ENCODE measurements at places on chromosomes 2 and 18.

DNA sequence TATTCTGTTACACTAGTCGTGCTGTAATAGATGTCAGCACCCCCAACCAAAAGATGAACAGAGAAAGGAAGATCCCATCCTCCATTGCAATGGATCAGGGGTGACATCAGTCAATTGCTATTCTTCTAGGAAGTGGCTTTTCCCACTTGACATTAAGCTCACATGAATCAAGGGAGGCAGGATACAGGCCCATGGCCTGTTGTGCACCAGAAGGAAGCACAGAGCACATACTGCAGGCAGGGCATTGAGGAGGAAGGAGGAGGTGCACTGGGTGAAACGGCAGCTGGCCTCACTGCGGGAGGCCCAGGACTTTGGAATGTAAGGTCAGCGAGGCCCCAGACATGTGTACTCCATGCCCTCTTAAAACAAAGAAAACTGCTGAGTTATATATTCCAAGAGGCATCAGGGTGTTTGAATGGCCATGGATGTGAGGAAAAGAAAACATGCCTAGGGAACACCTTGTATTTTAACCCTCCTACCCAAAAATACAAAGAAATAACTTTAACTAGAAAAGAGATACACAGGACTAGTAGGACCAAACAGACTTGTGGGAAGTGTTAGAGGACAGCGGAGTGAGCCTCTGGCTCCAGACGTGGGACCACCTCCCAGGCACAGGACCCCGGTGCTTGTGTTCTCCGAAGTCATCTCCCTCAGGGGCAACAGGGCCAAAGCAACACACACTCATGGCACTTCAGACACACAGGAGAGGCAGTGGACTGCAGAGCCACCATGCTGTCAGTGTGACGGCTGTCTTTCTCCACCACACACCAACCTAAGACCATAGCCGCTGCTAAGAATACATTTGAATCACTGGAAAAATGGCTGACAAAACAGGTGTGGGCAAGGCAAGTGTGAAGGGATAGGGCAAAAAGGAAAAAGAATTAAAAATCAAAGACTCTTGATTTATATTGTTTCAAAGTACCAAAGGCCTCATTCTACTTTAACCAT, 51.4 kb upstream of the RIOK3 start:
- no peak for DNase-seq

DNA sequence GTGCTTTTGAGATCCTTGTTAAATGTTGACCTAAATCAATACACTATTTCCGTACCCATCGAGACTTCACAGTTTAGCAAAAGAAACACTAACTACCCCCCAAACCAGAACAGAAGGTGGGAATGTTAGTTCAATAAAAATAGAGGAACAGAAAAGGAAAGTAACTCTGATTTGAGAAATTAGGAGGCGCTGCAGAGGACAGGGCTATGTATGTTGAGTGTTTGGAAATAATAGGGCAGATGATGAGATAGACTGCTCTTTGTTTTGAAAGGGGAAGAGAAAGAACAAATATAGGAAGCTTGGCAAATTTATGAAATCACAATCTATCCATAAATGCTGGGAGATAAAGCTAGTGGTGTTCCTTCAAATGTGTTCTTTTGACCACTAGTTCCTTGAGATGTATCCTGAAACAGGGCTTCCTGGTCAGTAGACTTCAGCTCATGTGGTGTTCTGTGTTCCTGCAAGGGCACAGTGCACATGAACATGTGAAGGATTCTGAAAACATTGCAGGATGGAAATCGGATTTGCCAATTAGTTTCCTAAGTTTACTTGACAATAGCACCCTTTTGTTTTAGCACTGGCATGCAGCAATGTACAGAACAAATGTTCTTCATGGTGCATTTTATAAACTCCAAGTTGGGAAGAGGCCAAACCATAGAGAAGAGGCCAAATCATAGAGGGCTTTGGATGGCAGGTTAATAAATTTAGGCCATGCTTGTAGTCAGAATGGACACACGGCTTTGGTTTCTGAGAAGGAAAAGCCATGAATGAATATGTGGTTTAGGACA, 39.8 kb downstream of the RHBDD1 start:
- DNase-seq: no peak

- DNase-seq: no peak
Observed at GRCh38 chr2:29697715-29698114, 223.7 kb downstream of the ALK start.

DNA sequence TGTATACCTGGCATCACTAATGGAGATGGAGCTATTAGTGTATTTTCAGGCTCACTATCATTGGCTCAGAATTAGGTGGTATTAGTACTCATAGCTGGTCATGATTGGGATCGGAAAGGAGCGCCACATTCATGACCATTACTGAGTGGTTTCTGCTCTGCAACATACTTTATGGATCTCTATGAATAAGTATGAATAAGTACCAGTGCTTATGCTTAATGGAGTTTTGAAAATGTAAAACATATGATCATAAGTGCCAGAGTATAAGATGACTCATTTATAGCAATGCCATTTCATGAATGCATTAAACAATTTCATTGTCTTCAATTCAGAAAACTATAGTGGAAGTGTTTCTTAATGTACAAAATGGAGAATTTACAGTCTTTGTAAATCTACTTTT, 156.7 kb downstream of the GALNT3 start:
- no peak for DNase-seq

GRCh38 chr18:47689371-47689770, 241.1 kb downstream of the SMAD2 start:
- DNase-seq: no peak

- no peak for DNase-seq
Observed at GRCh38 chr2:64487256-64488049, 33.5 kb downstream of the LGALSL start.

GRCh38 chr2:32617599-32618189, 10.2 kb upstream of the TTC27 start:
- no peak for DNase-seq

DNA sequence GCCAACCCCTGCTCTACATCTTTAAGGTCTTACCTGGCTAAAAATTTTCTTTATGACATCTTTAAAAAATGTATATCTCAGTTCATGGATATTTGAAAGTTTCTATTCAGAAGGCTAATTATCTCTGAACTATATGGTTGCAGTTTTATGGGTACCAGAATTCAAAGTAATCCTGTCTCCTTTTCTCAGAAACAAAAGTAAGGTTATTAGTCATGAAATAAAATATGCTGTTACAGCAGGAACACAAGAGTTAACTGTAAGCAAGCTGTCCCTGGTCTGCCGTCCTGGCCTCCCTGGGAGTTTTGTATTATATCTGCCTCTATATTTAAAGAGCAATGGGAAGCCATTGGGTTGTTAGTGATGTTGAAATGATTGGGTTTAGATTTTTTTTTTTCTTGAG, 34.0 kb downstream of the SLC4A1AP start:
- DNase-seq: no peak

GRCh38 chr2:231727621-231728020, 19.3 kb downstream of the PTMA start:
- no peak for DNase-seq

GRCh38 chr2:10909996-10910341, 1.8 kb upstream of the KCNF1 start:
- no peak for DNase-seq

GRCh38 chr2:217622205-217623060, 380.4 kb downstream of the TNS1 start:
- no peak for DNase-seq

GRCh38 chr2:178397002-178397605, 53.9 kb downstream of the PRKRA start:
- no peak for DNase-seq

DNA sequence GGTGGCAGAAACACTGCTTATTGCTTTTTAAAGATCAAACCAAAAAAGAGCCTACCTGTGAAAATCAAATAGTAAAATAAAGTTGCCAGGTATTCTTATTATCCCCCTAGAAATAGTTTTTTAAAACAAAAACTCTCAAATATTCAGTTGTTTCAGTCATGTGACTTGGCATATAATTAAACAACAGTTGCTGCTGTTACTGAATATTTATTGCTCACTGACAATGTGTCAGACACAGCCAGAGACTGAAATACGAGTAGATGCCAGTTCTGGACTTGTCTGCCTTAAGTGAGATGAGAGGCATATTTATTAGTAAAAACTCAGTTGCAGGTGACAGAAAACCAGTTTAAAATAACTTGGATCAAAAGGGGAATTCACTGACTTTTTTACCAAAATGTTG, 106.0 kb upstream of the RAB12 start:
- no peak for DNase-seq

- no peak for DNase-seq
Observed at GRCh38 chr2:16135196-16135912, 195.0 kb downstream of the MYCN start.

DNA sequence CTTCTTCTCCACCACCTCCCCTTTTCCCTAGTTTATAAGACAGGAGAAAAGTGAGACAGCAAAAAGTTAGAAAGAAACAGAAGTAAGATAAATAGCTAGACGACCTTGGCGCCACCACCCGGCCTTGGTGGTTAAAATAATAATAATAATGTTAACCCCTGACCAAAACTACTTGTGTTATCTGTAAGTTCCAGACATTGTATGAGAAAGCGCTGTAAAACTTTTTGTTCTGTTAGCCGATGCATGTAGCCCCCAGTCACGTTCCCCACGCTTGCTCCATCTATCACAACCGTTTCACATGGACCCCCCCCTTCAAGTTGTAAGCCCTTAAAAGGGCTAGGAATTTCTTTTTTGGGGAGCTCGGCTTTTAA, 1.5 kb upstream of the BUB1 start:
- DNase-seq: no peak

DNA sequence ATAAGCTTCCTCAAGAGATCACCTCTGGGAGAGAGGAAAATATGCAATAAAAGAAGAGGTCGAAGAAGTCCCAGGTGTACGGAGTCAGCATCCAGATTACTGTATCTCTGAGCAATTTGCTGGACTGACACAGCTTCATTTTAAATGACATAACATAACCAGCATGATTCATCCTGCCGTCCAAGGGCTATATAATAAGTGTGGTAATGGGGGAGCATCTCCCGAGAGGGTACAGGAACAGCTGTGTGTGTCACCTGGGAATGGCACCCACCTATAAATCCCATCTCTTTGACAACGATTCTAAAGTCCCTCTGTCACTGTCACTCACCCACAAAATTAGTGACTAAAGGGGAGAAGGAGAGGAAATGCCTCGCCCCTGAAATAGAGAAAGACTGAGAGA, 19.3 kb upstream of the FZD7 start:
- DNase-seq: no peak

GRCh38 chr2:9201185-9201891, 5.3 kb upstream of the ASAP2 start:
- DNase-seq: no peak

GRCh38 chr2:104447831-104448434, 406.0 kb upstream of the POU3F3 start:
- DNase-seq: no peak

- no peak for DNase-seq
Observed at GRCh38 chr2:193581807-193582206, 1387.1 kb upstream of the TMEFF2 start.

- DNase-seq: no peak
Observed at GRCh38 chr18:54947091-54947490, 12.2 kb downstream of the CCDC68 start.

DNA sequence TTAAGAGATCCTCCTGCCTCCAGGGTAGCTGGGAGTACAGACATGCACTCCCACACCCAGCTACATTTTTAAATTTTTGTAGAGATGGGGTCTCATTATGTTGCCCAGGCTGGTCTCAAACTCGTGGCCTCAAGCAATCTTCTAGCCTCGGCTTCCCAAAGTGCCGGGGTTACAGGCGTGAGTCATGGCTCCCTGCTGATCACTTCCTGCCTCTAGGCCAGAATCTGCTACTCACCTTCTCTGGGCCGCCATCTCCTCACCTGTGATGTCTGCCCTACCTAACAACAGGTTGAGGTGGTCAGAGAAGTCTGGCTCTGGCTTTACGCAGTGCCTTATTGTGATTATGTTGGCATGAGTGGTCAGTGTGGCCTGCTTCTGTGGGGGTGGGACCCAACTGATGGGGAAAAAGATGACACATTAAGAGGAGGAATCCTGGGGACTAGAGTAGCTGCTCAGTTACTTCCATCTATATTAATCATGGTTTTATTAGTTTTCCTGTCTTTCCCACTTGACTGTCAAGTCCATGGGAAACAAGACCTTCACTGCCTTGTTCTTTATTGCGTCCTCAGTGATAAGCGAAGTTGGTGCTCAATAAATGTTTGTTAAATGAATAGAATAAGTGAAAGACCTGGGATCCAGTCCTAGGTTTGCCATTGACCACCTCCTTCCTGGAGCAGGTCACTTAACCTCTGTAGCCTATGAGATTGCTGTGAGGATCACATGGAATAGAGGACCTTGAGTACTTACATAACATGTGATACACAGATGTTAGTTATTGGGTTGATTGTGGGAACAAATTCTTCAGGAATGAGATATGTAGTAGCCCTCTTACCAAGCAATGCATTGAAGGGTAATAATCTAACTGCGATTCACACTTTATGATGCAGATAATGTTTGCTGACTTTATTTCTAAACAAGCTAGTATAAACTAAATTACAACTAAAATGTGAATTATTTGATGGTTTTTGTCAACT, 15.7 kb downstream of the KCTD1 start:
- no peak for DNase-seq

DNA sequence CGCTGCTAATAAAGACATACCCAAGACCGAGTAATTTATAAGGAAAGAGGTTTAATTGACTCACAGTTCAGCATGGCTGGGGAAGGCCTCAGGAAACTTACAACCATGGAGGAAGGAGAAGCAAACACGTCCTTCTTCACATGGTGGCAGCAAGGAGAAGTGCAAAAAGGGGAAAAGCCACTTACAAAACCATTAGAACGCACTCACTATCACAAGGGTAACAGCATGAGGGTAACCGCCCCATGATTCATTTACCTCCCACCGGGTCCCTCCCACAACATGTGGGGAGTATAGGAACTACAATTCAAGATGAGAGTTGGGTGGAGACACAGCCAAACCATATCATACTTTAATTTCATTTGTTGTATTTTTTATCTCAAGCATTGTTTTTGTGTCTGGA, 67.5 kb downstream of the ATP9B start:
- no peak for DNase-seq

- no peak for DNase-seq
Observed at GRCh38 chr2:120587279-120587996, 148.2 kb upstream of the GLI2 start.

- no peak for DNase-seq
Observed at GRCh38 chr2:3262437-3263388, 114.9 kb downstream of the EIPR1 start.

- no peak for DNase-seq
Observed at GRCh38 chr18:60024857-60025256, 125.1 kb downstream of the PMAIP1 start.

GRCh38 chr2:210657874-210658273, 101.5 kb downstream of the CPS1 start:
- DNase-seq: no peak

- no peak for DNase-seq
Observed at GRCh38 chr18:36376361-36376760, 78.8 kb downstream of the FHOD3 start.

DNA sequence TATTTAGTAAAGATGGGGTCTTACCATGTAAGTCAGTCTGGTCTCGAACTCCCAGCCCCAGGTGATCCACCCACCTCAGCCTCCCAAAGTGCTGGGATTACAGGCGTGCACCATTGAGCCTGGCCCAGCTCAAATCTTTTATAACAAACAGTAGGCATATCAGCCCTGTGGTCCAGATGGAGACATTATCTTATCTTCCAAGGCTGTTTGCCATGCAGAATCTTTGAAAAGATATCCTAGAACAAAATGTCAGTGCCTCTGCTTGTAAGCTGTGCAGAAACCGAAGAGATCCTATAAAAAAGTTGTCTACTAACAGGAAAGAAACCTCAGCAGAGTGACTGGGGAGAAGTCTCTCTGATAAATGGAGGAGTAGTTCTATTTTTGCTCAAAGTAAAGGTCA, 142.1 kb downstream of the PTH2R start:
- DNase-seq: no peak

- DNase-seq: no peak
Observed at GRCh38 chr18:12943215-12943614, 4.6 kb upstream of the SEH1L start.
